ENCODE measurements at places on chromosomes 1 and 21.

- DNase-seq, result no peak
These were observed 2.4 kb downstream of the CD84 start for GRCh38 chr1:160576884-160577283.

DNA sequence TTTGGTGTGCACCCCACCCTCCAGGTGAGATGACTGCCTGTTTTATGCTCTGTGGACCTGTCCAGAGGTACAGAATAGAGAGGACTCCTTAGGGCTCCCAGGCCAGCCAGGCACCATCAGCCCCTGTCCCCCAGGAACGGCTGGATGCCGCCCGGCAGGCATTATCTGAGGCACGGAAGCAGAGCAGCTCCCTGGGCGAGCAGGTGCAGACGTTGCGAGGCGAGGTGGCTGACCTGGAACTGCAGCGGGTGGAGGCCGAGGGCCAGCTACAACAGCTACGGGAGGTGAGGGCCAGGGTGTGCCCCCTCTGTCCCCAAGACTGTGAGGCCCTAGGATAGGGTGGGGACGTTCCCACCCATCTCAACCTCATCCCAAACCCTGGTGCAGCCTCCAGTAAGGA lies 10.8 kb downstream of the MFAP2 start:
- DNase-seq, result no peak

GRCh38 chr1:166176416-166176815 lies 9.6 kb upstream of the FAM78B start:
- DNase-seq, result no peak

- no peak for DNase-seq
These were observed 39.6 kb upstream of the ARHGAP29 start for GRCh38 chr1:94276988-94277434.

GRCh38 chr1:160713161-160713560 lies 1.5 kb upstream of the CD48 start:
- no peak for DNase-seq

GRCh38 chr1:40036574-40036973 lies 4.0 kb upstream of the CAP1 start:
- no peak for DNase-seq

- no peak for DNase-seq
These were observed 928 bp downstream of the TLCD4 start for GRCh38 chr1:95118067-95118499.

DNA sequence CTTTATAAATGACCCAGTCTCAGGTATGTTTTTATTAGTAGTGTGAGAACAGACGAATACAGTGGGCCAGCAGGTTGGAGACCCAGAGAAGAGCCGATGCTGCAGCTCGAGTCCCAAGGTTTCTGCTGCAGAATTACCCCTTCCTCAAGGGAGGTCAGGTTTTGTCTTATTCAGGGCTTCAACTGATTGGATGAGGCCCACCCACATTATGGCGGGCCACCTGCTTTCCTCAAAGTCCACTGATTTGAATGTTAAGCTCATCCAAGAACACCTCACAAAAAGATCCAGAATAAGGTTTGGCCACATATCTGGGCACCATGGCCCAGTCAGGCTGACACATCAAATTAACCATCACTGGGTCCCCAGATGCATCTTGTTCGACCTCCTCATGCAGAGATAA lies 40.9 kb downstream of the FBXO2 start:
- no peak for DNase-seq

DNA sequence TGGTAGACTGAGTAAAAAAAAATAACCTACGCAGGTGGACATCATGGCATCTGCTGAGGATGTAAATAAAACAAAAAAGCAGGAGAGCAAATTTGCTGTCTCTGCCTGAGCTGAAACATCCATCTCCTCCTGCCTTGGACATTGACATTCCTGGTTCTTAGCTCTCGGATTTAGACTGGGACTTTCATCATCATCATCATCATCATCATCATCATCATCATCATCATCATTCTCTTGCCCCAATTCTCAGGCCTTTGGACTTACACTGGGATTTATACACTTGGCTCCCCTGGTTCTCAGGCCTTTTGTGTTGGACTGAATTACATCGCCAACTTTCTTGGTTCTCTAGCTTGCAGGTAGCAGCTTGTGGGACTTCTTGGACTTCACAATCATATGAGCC lies 308.4 kb upstream of the BEND5 start:
- DNase-seq, result no peak

- DNase-seq, result no peak
These were observed 2.0 kb downstream of the VAV3 start for GRCh38 chr1:107963008-107963407.

DNA sequence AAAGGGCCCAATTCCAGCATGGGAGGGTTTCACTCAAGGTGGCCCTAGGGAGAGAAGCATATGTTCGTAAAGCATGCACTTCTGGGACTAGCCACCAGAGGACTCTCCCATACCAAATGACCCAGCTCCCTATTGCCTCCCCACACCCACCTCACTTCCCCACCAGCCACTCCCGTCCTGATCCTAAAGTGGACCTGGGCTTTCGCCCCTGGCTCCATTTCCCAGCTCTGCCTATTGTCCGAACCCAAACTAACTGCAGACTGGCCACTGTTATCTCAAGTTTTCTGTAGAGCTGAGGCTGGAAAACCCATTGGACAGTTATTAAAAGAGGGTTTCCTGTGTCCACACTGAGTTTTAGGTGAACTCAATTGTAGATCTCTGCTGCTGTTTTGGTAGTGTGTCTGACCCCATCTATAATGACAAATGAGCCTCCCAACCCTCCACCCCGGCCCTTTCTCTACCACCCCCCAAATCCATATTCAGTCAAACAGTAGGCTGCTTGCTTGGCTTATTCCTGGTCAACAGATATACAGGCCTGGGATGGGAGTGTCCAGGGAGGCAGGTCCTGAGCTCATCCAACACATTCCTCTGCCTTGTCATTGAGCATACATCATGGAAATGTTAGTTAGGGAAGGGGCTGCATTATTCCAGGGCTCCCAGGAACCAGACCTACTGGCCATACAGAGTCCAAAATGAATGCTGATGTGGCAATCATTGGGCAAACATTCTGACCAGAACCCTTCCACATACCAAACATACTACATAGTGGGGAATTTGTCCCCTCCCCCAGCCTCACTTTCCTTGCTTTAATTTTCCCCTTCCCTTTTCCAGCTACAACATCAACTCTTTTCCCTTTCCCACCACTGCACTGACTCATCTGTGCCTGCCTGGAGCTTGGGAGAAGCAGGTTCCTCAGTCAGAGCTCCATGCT lies 59.2 kb downstream of the ABCA4 start:
- DNase-seq, result no peak

DNA sequence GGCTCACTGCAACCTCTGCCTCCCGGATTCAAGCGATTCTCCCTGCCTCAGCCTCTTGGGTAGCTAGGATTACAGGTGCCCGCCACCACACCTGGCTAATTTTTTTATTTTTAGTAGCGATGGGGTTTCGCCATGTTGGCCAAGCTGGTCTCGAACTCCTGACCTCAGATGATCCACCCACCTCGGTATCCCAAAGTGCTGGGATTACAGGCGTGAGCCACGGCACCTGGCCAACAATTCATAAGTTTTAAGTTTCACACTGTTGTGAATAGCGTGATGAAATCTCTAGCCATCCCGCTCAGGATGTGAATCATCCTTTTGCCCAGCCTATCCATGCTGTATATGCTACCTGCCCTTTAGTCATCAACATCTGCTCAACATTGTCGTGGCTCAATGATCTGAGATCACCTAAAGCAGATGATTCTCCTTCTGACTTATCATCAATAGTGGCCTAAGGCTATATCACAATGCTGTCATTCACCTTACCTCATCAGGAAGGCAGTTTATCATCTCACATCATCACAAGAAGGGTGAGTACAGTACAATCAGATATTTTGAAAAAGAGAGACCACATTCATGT lies 2.6 kb downstream of the PFDN2 start:
- DNase-seq, result no peak

- DNase-seq, result no peak
These were observed 4.8 kb downstream of the ABCB10 start for GRCh38 chr1:229553621-229554130.

DNA sequence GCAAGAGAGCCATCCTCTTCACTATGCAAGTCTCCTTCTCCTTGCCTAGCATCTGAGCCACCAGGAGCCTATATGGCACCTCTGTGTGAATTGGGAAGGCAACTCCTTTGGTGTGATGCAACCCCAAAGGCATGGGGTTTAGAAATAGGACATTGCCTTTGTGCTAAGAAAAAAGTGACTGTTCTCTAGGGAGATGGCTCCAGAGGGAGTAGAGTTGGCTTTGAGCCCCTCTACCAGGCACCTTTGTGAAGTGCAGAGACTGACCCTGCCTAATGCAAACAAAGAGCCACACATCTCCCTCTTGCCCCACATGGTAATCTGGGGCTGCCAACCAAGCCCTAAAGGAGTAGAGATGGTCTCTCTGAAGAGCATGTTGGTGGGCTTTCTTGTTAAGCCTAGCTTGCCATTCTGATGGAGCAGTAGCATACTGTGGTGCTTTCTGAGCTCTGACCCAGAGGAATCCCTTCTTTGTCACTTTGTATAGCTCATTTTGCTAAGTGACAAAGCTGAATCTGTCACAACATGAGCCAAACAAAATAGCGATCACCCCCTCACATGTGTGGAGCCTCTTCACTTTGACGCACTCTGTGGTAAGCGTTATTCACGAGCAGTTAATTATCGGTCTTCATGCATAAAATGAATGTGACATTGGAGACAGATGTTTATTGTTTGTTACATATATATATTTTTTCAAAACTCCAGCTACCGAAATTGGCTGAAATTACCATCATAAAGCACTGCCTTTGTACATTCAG lies 74.4 kb downstream of the RWDD3 start:
- no peak for DNase-seq

- DNase-seq, result no peak
These were observed 199.2 kb downstream of the DNM3 start for GRCh38 chr1:172040466-172040865.

DNA sequence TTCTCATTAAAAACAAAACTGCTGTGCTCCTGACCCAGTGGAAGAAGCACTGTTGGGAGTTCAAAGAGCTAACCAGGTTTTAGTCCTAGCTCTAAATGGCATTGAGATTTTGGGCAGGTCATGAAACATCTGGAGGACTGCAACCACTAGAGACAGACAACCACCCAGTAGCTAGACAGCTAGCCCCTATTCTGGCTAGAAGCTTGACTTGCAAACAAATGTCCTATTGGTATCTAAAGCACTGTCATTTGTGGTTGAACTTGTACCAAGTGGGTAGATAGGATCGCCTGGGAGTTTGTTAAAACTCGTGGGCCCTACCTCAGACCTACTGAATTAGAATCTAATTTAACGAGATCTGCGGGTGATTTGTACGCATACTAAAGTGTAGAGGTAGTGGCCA lies 6.9 kb downstream of the RPL11 start:
- no peak for DNase-seq

DNA sequence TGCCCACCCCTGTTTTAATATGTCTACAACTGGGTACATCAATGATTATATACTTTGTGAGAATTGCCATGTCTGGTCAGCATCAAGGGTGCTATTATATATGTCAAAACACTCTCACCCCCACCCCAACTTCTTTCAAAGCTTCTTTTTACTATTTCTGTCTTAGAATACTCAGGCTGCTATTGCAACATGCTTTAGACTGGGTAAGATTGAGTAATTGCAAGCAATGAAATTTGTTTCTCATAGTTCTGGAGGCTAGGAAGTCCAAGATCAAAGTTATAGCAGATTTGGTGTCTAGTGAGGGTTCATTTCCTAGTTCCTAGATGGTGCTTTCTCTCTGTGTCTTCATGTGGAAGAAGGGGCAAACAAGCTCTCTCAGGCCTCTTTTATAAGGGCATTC lies 100.5 kb upstream of the KCNK1 start:
- no peak for DNase-seq

- no peak for DNase-seq
These were observed 82.8 kb downstream of the PHTF1 start for GRCh38 chr1:113676524-113676923.

DNA sequence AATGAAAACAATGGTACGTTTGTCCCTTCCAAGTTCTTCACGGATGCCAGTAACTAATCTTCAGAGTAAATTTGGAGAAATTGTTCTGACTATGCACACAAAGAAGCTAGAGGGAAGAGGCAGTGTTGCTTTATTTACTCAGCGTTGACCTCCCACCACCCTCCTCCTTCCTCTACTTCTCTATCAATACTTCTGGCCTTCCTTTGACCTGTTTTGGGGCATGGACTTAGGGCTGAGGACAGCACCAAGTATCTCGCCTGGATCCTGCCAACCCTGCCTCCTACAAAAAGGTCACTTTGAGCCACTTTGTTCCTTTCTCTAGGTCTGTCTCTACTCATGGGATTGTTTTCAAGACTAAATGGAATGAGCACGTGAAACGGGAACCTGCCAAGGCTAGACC lies 282.6 kb downstream of the DSCAM start:
- no peak for DNase-seq

- DNase-seq, result no peak
These were observed 154.2 kb downstream of the RERE start for GRCh38 chr1:8663090-8663802.

DNA sequence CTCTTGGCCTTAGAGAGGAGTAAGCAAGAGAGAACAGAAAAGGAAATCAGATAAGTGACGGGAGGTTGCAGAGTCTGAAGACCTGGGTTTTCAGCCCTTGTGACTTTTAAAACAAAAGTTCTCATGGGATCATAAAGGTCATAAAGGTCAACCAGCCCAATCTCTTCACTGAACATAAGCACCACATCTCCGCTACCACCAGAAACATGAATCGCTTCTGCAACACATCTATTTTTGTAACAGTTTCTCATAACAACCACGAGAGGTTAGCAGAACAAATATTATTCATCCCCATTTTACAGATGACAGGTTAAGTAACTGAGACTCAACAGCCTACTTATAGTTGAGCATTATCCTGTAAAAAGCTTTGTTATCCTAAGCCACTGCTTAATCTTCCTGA lies 5.9 kb downstream of the TRAPPC3 start:
- DNase-seq, result no peak

GRCh38 chr1:34441259-34442069 lies 264.8 kb downstream of the C1orf94 start:
- DNase-seq, result no peak

GRCh38 chr1:110872366-110872744 lies 593 bp upstream of the CD53 start:
- DNase-seq, result no peak

DNA sequence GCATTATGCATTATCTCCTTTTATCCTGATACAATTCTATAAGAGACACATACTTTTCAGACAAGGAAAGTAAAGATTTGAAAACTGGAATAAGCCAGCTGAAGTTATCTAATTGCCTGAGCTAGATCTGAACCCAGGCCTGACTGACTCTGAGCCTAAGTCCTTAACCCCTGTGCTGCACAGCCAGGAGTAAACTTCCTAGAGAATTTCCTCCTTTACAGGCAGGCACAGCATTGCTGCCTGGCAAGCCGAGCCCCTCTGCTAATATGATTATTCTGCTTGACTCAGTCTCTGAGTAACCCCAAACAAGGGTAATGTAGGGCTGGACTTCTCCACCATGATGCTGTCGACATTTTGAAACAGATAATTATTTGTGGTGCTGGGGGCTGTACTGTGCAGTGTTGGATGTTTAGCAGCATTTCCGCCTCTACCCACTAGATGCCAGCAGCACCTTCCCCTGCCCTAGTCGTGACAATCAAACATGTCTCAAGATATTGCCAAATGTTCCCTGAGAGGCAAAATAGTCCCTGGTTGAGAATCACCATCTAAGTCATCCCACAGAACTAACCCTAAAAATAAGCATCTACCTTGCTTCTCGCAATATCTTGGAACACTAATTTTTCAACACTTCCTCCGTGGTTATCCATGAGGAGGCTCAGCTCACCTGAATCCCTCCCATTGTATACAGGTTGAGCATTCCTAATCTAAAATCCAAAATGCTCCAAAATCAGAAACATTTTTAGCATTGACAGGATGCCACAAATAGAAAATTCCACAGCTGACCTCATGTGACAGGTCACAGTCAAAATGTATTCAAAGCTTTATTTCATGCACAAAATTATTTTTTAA lies 18.5 kb downstream of the CAMK1G start:
- DNase-seq, result no peak

GRCh38 chr1:210726621-210727020 lies 397.9 kb downstream of the HHAT start:
- no peak for DNase-seq

Measured in stimulated activated CD8-positive, alpha-beta memory T cell treated with anti-CD3 and anti-CD28 coated beads, Interleukin-12 subunit alpha, Interleukin-12 subunit beta, amount 100 ng/mL, for 1 hour (primary cell).